RCC 7860 (cell line): ENCODE measurements at places on chromosomes 3 and 15.

DNA sequence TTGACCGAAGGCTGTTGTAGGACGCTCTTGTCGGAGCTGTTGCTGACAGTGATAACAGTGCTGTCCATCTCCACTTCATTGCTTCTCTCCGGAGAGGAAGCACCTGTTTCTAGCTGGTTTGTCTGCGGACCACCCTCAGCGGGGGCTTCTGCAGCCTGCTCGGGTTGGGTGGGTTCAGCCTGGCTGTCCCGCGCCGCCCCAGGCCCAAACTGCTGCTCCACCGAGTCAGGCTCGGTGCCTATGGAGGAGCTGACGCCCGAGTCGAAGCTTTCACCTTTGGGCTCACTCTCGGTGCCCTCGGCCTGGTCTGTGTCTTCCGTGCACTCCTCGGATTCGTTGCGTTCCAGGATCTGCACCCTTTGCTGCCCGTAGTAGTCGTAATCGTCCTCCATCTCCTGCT lies 56.9 kb downstream of the TIGIT start:
- DNase-seq: no peak

DNA sequence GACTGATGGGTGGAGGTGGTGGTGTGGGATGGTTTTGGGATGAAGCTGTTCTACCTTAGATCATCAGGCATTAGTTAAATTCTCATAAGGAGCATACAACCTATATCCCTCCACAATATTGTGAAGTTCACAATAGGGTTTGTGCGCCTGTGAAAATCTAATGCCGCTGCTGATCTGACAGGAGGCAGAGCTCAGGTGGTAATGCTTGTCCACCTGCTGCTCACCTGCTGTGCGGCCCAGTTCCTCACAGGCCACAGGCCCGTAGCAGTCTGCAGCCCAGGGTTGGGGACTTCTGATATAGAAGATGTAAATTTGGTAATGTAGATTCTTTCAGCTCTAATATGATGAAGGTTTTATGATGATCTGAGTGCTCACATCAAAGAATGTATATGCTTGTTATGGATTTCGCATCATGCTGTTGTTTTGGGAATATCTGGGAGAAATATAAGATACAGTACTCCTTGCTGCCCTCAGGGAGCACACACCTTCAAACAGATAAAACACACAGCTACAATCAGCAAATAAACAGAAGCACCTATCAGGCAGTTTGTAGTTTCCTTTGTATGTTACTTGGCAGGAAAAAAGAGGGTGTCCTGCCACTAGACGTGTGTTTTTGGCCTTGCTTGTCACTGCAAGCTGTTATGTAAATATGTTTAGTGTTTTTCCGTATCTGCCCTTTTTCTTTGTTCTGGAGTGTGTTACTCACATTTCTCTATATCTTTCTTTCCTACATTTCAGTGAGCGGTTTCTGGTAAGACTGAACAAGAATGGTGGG lies 239.1 kb upstream of the MANF start:
- DNase-seq: no peak

- DNase-seq: peak; percentile 51
These were observed 23.2 kb downstream of the RPLP1 start for GRCh38 chr15:69475769-69476358.

DNA sequence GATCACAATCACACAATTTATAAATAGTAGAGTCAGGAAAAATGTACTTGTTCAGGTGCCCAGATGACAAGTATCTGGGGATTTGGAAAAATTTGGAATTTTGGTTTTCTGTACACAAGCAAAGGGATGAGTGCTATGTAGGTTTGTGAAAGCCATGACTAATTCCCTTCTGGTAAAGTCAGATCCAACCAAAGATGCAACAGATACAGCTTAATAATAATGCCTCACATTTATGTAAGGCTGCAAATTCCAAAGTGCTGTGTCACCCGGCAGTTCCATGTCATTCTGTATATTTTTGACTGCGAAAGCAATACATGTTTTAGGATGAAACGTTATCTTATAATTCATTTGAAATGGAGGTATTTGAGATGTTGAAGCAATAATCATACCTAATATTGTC lies 102.7 kb upstream of the AGBL1 start:
- no peak for DNase-seq

- DNase-seq: no peak
These were observed 62.3 kb upstream of the CPOX start for GRCh38 chr3:98655666-98656065.

GRCh38 chr3:128133273-128133883 lies 9.8 kb upstream of the RUVBL1 start:
- peak; percentile 31 for DNase-seq

GRCh38 chr3:159881828-159882309 lies 106.8 kb upstream of the IL12A start:
- no peak for DNase-seq

GRCh38 chr3:175215833-175216232 lies 356.7 kb downstream of the NAALADL2 start:
- no peak for DNase-seq

DNA sequence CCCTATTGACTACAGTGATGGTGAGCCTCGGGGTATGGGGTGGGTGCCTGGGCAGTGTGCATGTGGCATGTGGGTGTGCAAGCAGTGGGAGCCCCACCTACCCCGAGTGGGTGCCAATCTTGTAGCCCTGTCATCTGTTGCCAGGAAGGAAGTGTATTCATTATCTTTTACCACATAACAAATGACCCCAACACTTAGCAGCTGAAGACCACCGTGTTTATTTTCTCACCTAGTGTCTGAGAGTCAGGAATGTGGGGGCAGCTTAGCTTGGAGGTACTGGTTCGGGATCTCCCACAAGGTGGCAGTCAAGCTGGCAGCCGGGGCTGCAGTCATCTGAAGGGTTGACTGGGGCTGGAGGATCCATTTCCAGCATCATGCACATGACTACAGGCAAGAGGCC lies 21.7 kb downstream of the XYLB start:
- DNase-seq: no peak

- no peak for DNase-seq
These were observed 19.9 kb upstream of the HEG1 start for GRCh38 chr3:125075738-125076137.

- DNase-seq: no peak
These were observed 168.3 kb upstream of the TRIM42 start for GRCh38 chr3:140509534-140509933.

- no peak for DNase-seq
These were observed 31.6 kb upstream of the GNB4 start for GRCh38 chr3:179482857-179483256.

- no peak for DNase-seq
These were observed 3.2 kb upstream of the APEH start for GRCh38 chr3:49670940-49671290.

DNA sequence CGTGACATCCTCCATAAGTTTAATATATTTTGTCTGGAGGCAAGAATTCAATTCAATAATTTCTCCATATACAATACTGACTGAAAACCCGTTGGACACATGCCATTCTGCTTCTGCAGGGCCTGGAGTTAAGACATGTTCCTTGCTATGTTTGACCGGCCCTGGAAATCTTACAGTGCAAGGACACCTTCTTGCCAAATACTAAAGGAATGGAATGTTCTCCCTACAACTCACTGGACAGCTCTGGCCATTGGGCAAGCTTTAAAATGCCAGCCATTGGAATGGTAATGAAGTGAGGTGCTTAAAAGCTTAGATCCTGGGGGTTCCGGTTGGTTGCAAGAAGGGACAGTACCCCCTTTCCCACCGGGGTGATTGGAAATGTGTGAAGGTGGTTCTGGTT lies 329.8 kb upstream of the PROK2 start:
- no peak for DNase-seq

DNA sequence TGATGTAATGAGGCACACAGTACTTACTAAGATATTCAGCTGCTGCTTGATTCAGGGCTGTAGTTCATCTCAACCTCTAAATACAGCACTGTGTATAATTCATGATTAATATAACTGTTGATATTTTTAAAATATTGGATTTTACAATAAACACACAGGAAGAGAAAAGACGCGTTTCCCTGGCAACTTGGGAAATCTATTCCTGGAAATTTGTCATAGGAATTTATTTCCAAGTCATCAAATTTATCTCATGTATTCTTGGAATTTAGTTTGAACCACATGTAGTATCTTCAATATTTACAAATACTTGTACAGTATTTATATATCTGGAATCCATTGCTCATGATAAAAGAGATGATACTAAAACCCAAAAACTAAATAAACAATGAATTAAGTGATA lies 30.6 kb downstream of the EPHA3 start:
- no peak for DNase-seq

DNA sequence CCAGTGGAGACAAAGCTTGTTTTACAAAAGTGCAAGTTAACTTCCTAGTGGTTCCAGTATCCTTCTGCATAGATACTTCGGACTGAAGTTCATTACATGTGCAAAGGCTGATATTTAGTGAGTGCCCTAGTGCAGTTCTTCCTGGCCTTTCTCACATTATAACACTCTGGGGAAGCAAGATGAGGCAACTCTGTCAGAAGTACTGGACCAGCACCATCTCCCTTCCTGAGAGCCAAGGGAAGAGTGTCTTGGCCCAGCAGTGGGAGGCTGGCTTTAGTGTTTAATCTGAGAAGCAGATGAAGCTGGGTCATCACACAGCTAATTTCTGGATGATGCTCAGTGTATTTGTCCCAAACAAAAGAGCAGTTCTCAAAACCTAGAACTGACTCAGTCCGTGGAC lies 397.7 kb downstream of the CACNA2D3 start:
- no peak for DNase-seq

- DNase-seq: no peak
These were observed 1.1 kb upstream of the NLGN1 start for GRCh38 chr3:173396191-173397041.

- DNase-seq: no peak
These were observed 275.5 kb upstream of the AZI2 start for GRCh38 chr3:28624084-28624483.

DNA sequence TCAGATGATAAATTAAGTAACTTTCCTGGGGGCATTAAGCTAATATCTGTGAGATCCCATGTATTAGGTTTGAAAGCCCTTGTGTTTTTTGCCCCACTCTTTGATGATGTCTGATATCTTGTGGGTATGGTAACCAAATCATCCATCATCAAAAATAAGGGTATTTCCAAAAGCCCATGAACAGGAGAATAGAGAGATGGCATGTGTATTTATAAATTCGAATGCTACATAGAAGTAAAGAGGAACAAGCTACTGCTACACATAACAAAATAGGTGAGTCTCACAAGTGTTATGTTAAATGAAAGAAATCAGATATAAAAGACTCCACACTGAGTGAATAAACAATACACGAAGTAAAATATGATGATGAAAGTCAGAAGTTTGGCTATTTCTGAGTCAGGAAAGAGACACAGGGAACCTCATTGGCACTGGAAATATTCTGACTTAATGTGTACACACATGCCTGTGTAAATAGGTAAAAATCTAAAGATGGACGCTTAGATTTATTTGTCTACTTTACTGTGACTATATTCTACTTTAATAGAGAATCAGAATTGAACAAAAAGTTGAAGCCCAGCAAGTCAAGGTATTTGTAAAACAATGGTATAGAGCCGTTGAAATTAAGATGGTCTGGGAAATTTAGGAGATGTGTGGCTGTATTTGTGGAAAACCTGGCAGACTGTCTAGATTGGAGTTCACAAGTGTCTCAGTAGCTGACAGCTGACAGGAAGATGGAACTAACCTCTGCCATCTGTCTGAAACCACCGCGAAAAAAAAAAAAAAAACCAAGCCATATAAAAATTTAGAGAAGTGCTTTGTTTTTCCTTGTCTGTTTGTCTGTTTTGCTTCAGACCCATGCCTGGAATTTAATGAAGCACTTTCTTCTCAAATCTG lies 111.0 kb upstream of the TGFBR2 start:
- no peak for DNase-seq

DNA sequence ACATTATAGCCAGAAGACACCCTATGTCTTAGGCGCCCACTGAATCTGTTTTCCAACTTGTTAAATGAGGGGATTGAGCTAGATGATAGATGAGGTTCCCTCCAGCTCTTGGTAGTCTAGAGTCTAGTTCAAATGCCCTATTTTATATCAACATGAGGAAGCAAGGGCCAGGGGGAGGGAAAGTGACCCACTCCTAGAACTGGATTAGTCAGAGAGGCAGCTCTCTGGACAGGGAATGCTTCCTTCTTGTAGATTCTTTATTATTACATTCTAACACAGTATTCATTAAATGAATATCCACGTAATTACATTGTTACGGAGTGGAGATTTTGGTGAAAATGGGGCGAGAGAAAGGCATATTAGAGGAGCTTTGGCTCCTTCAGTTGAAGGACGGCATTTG lies 89.5 kb downstream of the RAD18 start:
- no peak for DNase-seq

- DNase-seq: no peak
These were observed 4.8 kb downstream of the GPR171 start for GRCh38 chr3:151197981-151198767.

- DNase-seq: no peak
These were observed 252.3 kb downstream of the VGLL3 start for GRCh38 chr3:86738684-86739083.

GRCh38 chr15:59174151-59174834 lies 32.4 kb upstream of the LDHAL6B start:
- DNase-seq: no peak

- peak; percentile 61 for DNase-seq
These were observed 83.0 kb downstream of the CRYGS start for GRCh38 chr3:186461141-186461540.

DNA sequence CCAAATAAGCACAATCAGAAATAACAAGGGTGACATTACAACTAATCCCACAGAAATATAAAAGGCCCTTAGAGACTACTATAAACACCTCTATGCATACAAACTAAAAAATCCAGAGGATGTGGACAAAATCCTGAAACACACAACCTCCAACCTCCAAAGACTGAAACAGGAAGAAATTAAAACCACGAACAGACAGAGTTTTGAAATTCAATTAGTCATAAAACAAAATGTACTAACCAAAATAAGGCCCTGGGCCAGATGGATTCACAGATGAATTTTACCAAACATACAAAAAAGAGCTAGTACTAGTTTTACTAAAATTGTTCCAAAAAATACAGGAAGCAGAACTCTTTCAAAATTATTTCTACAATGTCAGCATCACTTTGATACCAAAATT lies 1043.6 kb downstream of the DIPK2A start:
- DNase-seq: no peak

GRCh38 chr3:128478576-128479506 lies 12.2 kb upstream of the DNAJB8 start:
- DNase-seq: no peak

- DNase-seq: no peak
These were observed 279.8 kb downstream of the ZPLD1 start for GRCh38 chr3:102714567-102714966.

GRCh38 chr15:100275641-100276040 lies 66.1 kb downstream of the ADAMTS17 start:
- DNase-seq: no peak
